ENCODE measurements at places on chromosomes 5 and 9.

- DNase-seq = no peak
Observed at GRCh38 chr9:96868709-96869108, 14.4 kb upstream of the ZNF782 start.

- DNase-seq = no peak
Observed at GRCh38 chr5:146073239-146073900, 32.0 kb downstream of the PLAC8L1 start.

GRCh38 chr5:139251695-139252288 lies 41.7 kb upstream of the MATR3 start:
- no peak for DNase-seq

DNA sequence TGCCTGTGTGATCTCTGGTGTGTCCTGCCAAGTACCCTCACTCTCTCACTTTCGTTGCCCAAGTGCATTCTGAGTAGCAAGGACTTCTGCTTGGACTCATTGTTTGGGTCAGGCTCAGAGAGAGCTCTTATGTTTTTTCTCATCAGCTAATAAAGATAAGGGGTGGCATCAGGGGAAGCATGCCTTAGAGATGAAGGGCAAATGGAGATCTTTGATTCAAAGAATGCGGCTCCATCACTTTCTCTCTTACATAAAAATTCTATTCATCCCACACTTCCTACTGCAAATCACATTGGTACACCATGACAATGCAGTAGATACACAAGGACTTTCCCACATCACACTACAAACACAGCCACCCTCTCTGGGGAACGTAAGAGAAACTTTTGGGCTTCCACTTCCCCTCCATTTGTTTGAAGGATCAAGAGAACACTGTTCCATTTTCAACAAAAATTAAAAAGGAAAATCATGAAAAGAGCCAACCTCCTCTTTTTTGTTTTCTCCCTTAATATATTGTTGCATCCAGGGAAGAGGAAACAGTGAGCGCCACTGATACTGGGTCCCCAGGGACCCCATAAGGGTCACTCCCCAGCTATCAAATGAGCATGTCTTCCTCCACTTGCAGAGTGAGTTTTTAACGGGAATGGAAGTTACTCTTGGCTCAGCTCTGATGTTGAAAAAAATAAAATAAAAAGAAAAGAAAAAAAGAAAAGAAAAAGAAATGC lies 73.0 kb downstream of the ZNF366 start:
- DNase-seq = no peak

GRCh38 chr9:12689233-12689632 lies 4.0 kb upstream of the TYRP1 start:
- DNase-seq = no peak
